Stimulated activated CD4-positive, alpha-beta T cell treated with anti-CD3 and anti-CD28 coated beads, Interleukin-12 subunit alpha, Interleukin-12 subunit beta, amount 100 ng/mL, for 24 hours (primary cell): ENCODE measurements at places on chromosomes 16 and 17.

GRCh38 chr17:6505425-6506142 lies 50.8 kb downstream of the PITPNM3 start:
- no peak for DNase-seq

- no peak for DNase-seq
Observed at GRCh38 chr17:50090071-50090470, 5.1 kb upstream of the PDK2 start.

DNA sequence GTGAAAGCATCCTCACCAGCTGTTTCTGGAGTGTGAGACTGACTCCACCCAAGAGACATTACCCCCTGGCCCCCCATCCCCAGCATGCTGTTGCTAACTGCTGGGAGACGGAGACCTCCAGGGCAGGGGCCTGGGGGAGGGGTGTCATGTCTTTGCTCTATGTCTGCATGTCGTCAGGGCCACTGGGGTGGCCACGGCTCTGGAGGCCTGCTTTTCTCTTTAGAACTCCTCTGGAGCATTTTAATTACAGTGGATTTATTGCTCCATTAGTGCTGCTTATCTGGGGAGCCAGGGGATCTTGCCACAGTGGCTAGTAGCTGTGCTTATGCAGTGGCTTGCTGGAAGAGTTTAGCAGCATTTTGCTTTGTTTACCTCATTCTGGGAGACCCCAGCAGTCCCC lies 32.3 kb downstream of the CLEC16A start:
- no peak for DNase-seq

- no peak for DNase-seq
Observed at GRCh38 chr17:4744999-4745969, 5.6 kb upstream of the CXCL16 start.

GRCh38 chr16:87854907-87855683 lies 14.2 kb downstream of the SLC7A5 start:
- DNase-seq = no peak

GRCh38 chr16:65834688-65835087 lies 531.8 kb upstream of the CDH5 start:
- DNase-seq = no peak

DNA sequence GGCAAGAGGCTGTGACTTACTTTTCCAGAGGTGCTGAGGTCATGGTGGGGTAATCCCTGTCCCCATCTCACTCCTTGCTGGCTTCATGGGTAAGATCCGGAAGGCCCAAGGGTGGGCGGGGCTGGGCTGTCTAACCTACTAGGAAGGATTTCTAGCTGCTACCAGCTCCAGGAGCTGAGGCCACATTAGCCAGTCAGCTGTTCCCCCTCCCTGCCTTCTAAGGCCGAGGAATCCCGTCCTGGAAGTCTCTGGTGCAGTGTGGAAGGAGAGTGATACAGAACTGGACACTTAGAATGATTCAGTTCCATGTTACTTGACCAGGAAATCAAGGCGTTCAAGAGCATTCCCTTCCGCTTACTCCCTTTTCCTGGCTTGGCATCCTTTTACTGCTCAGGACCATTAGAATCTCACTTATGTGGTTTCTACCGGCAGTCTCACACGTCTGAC lies 8.9 kb downstream of the GNGT2 start:
- no peak for DNase-seq
